ENCODE measurements at places on chromosomes 6 and 20.

DNA sequence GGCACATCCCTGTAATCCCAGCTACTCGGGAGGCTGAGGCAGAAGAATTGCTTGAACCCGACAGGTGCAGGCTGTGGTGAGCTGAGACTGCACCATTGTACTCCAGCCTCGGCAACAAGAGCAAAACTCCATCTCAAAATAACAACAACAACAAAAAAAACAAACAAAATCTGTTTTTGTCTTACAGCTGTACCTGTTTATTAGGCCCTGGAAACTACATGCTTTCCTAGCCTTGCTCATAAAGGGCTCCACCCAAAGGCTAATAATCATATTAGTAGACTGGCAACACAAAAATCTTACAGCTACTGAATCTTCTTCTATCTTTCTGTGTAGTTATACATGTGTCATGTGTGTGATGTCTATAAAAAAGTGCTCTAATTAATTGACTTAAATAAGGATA is 503.9 kb upstream of the EYS start:
- DNase-seq: no peak

DNA sequence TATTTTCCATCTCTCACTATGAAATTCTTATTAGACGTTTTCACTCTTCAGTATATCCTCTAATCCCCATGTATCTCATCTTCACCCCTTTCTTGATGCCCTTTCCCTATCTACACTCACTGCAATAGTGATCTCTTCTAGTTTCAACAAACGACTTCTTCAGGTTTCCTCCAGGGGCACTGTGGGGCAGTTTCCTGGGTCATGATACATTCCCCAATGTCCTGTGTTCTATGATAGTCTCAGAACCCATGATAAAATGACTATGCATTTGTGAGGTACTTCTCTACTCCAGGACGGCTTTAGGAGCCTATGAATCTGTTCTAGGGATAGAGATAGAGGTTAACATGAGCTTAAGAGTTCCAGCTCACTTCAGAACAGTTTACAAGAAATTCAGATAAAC is 183.3 kb downstream of the FOXC1 start:
- DNase-seq: no peak

DNA sequence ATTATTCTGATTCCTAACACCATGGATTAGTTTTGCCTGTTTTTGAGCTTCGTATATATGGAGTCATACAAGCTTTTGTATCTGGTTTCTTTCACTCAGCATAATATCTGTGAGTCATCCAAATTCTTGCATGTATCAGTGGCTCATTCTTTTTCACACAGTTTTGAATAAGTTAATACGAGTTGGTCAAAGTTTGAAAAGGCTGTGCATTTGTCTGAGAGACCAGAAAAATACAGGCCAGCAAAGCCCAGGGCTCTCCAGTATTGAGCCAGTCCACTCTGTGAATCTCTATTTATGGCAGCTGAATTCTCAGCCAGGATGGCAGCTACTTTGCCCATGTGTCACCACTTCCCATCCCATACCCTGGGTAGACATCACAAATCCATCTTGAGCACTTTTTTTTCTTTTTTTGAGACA is 7.2 kb upstream of the CHMP4B start:
- no peak for DNase-seq

DNA sequence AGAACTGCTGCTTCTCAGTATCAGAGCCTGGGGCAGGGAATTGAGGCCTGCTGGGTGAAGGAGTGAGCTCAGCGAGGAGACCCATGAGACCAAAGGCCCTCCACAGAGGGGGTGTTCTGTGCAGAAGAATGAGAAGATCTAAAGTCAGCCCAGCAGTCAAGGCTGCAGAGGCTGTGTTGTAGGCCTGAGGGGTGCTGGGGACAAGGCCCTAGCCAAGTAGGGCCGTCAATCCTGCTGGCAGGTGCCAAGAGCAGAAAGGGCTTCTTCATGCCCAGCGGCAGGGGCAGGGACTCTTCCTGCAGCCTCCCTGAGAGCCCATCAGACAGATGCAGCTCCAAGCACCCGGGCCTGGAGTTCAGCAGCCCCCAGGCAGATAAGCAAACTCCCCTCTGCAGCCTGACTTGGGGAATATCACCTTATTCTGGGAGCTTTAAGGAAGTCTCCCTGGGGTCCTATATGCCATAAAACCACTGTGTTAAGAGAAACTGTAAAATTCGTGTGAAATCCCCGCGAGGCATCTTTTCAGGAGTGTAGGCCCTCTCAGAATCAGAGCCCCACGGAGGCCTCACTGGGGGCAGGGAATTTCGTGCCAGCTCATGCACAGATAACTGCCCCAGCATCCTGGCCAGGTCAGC is 9.0 kb downstream of the CCDC167 start:
- no peak for DNase-seq

Measured in activated CD4-positive, alpha-beta T cell treated with anti-CD3 and anti-CD28 coated beads, Interleukin-2, amount 50 U/mL, for 24 hours (primary cell).